ENCODE measurements at places on chromosomes 13 and 19.

DNA sequence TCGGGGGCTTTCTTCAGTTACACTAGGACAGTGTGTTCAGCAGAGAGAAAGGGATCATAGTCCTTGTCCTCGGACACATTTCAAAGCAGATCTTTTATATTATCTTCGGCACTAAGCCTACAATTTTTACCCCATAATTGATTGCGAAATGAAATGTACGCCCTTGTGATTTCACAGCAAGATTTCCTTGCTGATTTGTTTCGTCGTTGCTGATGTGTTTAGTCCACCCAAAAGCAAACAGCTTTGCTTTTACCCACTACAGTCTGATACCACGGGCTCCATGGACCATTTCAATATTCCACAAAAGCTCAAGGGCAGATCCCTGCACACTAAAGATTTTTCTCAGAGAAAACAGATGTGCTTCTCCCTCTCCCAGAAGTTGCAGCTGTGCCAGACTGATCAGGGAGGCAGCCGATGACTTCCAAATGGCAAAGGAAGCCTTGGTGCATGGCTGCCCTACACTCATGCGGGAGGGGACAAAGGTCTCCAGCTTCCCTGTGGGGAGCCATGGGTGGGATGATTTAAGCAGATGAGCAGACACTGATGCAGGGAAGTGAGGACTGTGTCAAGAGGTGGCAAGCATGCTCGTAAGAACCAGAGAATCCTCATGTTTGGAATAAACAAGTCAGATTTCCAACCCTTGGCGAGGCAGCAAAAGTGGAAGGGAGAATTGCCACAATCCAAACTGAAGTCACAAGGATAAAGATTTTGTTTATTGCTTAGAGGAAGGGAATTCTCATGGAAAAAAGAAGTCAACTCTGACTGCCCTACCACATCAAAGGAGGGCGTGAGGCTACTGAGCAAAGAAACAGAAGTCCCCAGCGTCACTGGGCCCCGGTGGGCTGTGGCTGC, 81.1 kb downstream of the STK24 start:
- peak; percentile 77 for DNase-seq

DNA sequence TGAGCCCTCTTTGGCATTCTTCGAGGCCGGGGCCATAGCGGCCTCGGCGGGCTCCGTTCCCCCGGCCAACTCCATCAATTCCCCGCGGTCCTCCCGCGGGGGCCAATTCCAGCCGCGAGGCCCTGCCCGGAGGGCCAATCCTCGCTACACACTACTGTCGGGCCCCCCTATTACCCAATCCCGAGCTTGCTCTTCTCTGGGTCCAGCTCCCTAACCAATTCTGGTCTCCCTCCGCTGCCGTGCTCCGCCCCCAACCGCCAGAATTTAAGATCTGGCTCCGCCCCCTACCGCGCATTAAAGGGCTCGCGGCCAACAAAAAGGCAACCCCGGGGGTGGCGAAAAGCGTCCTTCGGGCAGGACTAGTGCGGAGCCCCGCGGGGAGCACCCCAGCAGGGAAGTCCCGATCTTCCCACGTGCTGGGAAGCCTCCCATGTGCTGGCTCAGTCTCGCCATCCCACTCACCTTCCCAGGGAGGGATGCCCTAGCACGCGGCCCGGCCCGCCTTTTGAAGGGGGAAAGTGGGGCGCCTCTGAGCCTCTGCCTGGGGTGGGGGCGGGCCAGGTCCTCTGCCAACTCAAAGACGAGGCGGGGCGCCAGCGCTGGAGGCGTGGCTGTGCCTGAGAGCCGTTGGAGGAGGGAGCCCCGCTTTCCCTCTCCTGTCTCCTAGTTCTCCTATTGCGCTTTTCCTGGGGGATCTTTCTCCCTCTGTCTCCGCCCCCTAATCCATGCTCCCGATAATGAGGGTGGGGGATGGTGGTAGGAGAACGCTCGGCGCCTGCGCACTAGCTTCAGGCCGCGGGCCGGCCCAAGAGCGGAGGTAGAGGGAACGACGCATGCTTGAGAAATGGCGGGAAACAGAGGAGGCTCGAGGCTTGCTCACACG, 3.5 kb downstream of the LIPE start:
- peak; percentile 78 for DNase-seq

- DNase-seq, result no peak
Observed at GRCh38 chr13:56700324-56700723, 440.4 kb upstream of the PRR20A start.

GRCh38 chr19:10583036-10583776, 3.9 kb downstream of the AP1M2 start:
- no peak for DNase-seq

GRCh38 chr19:41958367-41959055, 610 bp downstream of the RABAC1 start:
- peak; percentile 78 for DNase-seq

DNA sequence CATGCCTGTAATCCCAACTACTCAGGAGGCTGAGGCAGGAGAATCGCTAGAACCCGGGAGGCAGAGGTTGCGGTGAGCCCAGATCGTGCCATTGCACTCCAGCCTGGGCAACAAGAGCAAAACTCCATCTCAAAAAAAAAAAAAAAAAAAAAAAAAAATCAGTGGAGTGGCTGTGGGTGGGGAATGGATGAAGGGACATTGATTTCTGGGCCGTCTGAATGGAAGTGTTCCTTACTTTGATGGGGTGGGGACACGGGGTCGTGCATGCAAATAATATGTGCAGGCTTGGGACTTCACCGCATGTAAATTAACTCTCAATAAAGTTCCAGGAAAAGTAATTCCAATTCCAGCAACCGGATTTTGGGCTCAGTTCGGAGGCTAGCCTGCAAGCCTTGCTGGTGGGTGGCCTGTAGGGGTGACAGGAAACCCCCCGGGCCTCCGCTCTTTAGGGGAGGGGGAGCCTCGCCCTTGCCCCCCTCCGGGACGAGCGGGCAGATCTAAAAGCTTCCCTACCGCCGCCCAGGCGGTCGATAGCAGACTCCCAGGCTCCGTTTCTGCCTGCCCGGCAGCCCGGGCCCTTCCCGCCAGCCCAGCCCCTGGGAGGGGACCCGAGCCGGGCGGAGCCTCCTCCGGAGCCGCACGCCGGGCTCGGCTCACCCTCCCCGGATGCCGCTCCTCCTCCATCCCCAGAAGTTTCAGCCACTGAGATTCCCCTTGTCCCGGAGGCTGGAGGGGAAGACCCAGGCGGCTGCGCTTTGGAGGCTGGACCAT, 48.0 kb upstream of the ADGRE5 start:
- DNase-seq, result no peak

DNA sequence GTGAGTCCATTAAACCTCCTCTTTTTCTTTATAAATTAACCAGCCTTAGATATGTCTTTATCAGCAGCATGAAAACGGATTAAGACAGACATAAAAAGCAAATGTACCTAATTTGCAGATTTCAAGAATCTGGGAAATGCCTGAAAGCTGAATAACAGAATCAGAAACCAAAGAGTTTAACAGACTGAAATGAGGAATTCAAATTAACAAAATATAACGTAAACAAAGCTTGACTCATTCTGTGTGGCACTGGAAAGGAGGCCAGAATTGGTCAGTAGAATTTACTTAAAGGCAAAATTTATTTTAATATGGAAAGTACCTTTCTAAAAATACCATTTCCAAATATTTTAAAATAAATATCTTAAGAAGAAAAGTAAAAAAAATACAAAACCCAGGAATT, 540.6 kb upstream of the HTR2A start:
- DNase-seq, result no peak

DNA sequence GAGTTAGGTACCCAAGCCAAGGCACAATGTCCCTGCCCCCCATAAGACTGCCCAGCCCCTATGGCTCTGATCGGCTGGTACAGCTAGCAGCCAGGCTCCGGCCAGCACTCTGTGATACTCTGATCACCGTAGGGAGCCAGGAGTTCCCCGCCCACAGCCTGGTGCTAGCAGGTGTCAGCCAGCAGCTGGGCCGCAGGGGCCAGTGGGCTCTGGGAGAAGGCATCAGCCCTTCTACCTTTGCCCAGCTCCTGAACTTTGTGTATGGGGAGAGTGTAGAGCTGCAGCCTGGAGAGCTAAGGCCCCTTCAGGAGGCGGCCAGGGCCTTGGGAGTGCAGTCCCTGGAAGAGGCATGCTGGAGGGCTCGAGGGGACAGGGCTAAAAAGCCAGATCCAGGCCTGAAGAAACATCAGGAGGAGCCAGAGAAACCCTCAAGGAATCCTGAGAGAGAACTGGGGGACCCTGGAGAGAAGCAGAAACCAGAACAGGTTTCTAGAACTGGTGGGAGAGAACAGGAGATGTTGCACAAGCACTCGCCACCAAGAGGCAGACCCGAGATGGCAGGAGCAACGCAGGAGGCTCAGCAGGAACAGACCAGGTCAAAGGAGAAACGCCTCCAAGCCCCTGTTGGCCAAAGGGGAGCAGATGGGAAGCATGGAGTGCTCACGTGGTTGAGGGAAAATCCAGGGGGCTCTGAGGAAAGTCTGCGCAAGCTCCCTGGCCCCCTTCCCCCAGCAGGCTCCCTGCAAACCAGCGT, 3.0 kb upstream of the KMT2B start:
- no peak for DNase-seq

DNA sequence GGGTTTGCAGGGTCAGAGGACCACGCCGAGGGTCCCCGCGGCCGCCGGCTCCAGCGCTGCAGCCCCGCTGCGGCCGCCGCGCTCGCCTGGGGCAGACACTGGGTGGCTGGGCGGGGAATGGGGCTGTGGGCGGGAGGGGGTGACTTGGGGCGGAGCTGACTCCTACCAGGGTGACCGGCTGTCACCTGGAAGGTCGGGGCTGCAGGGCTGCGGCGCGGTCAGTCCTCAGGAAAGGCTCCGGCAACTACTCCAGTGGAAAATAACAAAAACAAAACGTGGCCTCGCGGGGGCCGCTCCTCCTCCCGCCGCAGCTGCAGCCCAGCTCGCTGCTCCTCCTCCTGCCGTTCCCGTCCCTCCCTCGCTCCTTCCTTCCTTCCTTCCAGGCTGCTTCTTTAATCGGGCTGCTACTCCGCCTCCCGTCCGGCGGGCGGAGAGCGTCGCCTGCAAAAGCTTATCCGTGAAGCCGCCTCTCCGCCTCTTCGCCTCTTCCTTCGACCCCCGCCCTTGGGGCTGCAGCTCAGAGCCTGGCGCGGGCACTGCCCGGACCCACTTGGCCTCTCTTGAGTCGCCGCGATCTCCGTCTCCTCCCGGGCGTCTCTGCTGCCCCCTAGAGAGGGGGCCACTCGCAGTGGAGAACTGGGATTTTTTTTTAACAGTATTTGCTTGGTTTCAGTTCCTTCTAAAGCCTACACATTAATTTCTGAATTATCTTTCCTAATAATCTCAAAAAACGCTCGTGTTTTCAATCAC, at the start of gene TBC1D4:
TBC1D4 (minus strand) TSS at position 100 of the 750 bp plus-strand sequence. CDS start 402 bp downstream, outside the sequence.
- DNase-seq, result peak; percentile 69

GRCh38 chr13:89150362-89150761, 1479.2 kb downstream of the SLITRK5 start:
- no peak for DNase-seq

- DNase-seq, result no peak
Observed at GRCh38 chr19:45098521-45099466, 5.8 kb downstream of the PPP1R37 start.

DNA sequence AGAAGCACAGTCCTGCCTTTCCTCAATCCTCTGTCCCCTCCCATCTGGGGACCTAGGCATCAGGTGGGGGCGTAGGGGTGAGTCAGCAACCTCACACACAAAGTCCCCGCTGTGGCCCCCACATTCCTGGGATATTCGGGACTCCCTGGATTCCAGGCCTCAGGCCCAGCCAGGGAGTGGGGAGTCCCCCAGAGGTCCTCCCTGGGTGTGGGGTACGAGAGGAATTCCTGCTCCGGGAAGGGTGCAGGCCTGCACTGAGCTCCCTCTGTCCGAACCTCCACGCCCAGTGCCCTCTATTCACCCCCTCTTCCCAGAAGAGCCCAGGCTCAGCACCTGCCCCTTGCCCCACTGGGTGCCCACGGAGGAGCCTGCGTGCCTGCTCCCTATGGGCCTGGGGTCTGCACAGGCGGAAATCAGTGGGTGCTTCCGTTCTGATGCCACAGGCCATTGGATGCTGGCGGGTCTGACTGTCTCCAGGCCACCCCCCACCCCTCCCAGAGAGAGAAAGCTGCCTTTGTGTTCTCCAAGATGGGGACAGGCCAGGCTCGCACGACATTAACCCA, 3.4 kb downstream of the CADM4 start:
- DNase-seq, result no peak

GRCh38 chr13:99926014-99926731, 45.4 kb downstream of the ZIC5 start:
- no peak for DNase-seq

- DNase-seq, result no peak
Observed at GRCh38 chr13:71685072-71685471, 181.9 kb downstream of the DACH1 start.

GRCh38 chr19:5321066-5321642, 19.5 kb downstream of the PTPRS start:
- no peak for DNase-seq

DNA sequence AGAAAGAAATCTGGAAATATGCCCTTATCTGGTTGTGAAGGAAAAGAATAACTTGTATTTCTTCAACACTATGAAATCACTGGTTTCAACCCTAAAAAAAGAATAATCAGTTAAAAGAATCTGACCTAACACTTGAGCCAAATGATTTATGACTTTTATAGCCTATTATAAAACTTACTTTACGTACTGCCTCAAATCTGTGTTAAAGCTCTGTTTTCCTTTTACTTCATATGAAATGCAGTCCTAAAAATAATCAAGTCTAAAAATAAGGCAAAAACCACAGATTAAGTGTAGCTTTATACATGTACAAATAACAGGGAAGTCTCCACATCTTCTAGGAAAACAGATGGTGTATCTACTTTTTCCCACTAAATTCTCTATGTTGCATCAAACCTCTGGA, 101.3 kb downstream of the VWA8 start:
- no peak for DNase-seq

DNA sequence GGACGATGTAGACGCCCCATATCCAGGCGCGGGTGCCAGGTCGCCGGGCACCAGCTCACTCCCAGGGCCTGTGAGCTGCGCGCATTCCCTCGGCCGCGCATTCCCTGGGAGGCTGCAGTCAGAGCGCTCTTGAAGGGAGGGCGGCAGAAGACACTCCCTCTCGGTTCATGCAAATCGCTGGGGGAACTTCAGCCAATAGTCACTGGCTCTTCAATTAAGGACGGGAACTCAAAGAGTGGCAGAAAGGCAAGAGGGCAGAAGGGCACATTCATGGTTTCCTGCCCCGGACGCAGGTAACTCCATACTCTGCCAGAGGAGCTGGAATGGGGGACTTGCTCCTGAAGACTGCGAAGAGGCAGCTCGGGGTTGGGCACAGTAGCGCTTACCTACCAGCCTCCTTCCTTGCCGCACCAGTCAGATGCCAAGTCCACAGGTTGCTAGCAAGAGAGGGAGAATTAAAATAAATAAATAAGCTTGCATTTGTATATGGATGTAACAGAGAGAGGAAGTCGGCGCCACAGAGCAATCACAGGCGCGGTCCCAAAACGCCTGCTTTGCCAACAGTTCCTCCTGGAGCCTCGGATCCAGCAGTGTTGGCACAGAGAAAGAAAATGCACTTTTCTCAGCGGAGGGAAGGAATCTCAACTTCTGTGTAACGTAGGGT, 459 bp downstream of the PCDH20 start:
- DNase-seq, result no peak

All from tibial nerve (tissue), 4 donors.